ENCODE measurements at places on chromosomes 16 and 17.

DNA sequence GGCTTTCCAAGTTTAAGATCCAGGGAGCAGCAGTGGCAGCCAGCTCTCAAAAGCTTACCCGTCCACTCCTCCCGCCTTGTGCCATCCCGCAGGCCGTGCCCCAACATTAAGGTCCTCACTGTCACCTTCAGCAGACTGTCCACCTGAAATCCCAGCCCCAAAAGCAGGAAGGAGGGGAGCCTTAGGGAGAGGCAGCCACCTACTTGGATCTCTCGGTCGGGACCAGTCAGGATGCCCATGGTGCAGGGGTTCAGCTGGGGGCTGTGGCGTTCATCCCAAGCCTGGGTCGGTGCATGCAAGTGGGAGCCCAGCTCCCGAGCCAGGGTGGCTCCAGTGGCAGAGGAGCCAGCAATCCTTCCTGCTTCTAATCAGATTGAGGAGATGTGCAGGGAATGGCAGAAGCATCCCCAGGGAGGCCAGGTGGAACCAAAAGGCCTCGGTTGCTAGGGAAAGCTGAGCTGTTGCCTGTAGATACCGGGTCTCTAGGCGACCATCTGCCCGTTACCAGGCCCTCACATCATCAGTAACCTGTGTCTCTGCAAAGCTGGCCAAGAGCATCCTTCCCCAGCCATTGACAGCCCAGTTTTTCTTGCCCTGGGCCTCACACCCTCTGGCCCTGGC, 24.6 kb downstream of the CNGB1 start:
- no peak overlapping the region for H3K4me3 ChIP-seq
- H3K4me1 ChIP-seq, result no peaks in the 10 kb centered on the region
- no peak overlapping the region for H3K27ac ChIP-seq

GRCh38 chr17:40960144-40960543, 6.6 kb downstream of the KRT39 start:
- H3K27me3 ChIP-seq, result no peaks in the 10 kb centered on the region
- peaks cover 66% of the 10 kb centered on the region for H3K4me1 ChIP-seq
- H3K27ac ChIP-seq, result no peak overlapping the region
- H3K36me3 ChIP-seq, result peaks cover 9% of the 10 kb centered on the region

GRCh38 chr16:13429416-13429815, 490.5 kb upstream of the ERCC4 start:
- H3K36me3 ChIP-seq, result no peaks in the 10 kb centered on the region
- no peak overlapping the region for H3K4me3 ChIP-seq
- H3K27me3 ChIP-seq, result no peaks in the 10 kb centered on the region
- DNase-seq, result no peak
- no peak overlapping the region for H3K27ac ChIP-seq

DNA sequence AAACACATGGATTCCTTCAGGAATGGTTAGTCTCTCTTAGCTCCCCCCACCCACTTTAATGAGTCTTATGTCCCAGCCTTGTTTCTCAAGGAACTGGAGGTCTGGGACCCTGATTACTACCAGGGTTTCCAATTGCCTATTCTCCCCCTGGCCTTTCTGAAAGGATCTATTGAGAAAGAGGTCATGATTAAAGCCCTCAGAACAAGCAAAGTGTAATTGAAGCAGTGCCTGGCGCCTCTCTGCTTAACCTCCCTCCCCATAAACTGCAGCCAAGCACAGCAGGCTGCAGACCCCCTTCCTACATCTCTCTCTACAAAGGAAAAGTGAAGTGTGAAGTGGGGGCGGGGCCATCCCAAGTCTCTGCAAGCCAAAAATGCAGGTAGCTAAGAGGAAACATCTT, 159.7 kb upstream of the CDH11 start:
- no peak for DNase-seq
- no peak overlapping the region for H3K27ac ChIP-seq
- H3K4me1 ChIP-seq, result peaks cover 29% of the 10 kb centered on the region
- no peak overlapping the region for H3K4me3 ChIP-seq
- peaks cover 2% of the 10 kb centered on the region for H3K27me3 ChIP-seq
- no peaks in the 10 kb centered on the region for H3K36me3 ChIP-seq

GRCh38 chr16:83470416-83470815, 337.4 kb upstream of the HSBP1 start:
- no peak overlapping the region for H3K27ac ChIP-seq
- peak; percentile 1 for DNase-seq
- H3K4me3 ChIP-seq, result no peak overlapping the region
- peaks cover 6% of the 10 kb centered on the region for H3K27me3 ChIP-seq
- no peaks in the 10 kb centered on the region for H3K4me1 ChIP-seq

DNA sequence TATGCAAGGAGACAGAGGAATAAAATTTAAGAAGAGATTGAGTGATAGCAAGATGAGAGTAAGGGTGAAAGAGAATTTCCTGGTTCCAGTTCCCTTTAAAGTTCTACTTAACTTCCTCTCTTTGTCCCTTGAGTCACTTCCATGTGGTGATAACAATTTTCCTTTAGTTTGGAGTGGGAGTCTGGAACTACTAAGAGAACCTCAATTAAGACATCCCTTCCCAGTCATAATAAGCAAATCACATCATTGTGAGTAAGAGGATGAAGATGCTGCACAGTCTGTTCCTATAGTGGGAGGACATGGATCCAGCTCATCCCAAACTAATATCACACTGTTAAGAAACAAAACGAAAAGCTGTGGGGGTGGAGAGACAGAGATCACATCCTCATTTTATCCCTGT, 24.4 kb downstream of the TBX21 start:
- peaks cover 23% of the 10 kb centered on the region for H3K27me3 ChIP-seq
- DNase-seq, result no peak
- H3K4me3 ChIP-seq, result no peak overlapping the region
- H3K36me3 ChIP-seq, result peaks cover 15% of the 10 kb centered on the region
- no peak overlapping the region for H3K27ac ChIP-seq

GRCh38 chr17:30104575-30105339, 11.9 kb upstream of the NSRP1 start:
- peak overlapping the region; percentile 88 for H3K27ac ChIP-seq
- peak; percentile 82 for DNase-seq
- H3K4me1 ChIP-seq, result peaks cover 27% of the 10 kb centered on the region
- no peaks in the 10 kb centered on the region for H3K36me3 ChIP-seq

DNA sequence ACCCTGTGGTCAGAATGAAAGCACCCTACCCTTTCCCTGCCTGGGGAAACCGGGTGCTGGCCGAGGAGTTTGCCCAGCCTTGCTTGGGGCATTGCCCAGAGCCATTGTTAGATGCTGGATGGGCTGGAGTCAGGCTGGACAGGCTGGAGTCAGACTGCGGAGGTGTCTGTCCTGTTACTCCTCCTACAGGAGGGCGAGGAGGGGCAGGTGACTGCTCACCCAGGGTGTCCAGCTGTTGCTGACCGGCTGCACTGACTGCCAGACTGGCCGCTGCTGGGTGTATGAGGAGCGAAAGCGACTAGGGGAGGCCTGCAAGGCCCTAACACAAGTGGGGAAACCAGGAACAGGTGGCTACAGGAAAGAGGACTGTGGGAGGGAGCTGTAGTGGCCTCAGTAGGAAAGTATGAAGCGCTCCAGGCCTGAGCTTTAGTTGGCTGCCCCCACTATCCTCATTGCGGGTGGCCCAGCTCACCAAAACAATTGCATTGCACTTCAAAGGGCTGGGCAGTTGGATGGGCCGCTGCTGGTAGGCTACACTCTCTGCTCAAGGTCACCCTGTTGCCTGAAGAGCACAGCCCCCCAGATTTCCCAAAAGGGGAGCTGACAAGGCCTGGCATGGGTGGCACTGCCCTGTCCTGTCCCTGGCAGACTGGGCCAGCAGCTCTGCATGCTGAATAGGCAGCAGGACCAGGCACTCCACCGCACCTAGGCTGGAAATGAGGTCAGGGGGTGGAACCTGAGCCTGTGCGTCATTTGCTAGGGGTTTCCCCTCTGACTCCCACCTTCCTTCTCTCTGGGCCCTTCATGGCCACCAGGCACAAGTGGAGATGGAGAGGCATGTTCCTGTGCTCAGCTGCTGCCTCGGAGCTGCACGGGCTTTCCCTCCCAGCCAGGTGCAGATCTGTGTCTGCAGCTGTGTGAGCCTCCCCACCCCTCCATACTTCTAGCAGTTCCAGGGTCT, 18.4 kb downstream of the LDHD start:
- H3K4me3 ChIP-seq, result no peak overlapping the region
- H3K36me3 ChIP-seq, result no peaks in the 10 kb centered on the region
- peaks cover 1% of the 10 kb centered on the region for H3K27me3 ChIP-seq
- no peak overlapping the region for H3K27ac ChIP-seq
- no peaks in the 10 kb centered on the region for H3K4me1 ChIP-seq

DNA sequence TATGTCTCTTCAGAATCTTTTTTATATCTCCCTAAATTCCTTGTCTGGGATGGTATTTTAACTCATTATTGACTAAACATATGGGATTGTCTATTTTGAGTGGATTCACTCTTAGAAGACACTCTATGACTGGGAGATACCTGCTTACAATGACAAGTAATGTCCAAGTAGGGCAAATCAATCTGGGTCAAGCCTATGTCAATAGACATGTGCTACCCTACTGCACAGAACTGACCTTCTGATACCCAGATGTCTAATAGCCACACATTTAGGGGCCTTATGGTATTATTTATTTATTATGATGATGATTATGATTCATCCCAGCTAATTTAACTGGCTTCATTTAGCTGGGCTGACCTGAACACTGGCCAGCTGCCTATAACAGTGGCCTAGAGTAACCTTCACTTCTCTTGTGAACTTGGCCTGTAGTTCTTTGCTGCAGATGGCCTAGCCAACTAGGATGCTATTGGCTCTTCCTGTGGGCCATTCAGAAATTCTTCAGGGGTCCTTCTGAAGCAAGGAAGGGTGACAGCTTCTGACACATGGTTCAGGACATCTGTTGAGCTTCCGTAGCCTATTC, 138.0 kb downstream of the ANKFN1 start:
- DNase-seq, result no peak
- H3K4me3 ChIP-seq, result peak overlapping the region; percentile 65
- peak overlapping the region; percentile 93 for H3K27ac ChIP-seq
- peaks cover 66% of the 10 kb centered on the region for H3K4me1 ChIP-seq
- H3K27me3 ChIP-seq, result no peaks in the 10 kb centered on the region

- H3K4me3 ChIP-seq, result peak overlapping the region; percentile 28
- no peaks in the 10 kb centered on the region for H3K36me3 ChIP-seq
- H3K27ac ChIP-seq, result peak overlapping the region; percentile 49
Measured at GRCh38 chr16:15899538-15900100, 11.2 kb upstream of the CEP20 start.

DNA sequence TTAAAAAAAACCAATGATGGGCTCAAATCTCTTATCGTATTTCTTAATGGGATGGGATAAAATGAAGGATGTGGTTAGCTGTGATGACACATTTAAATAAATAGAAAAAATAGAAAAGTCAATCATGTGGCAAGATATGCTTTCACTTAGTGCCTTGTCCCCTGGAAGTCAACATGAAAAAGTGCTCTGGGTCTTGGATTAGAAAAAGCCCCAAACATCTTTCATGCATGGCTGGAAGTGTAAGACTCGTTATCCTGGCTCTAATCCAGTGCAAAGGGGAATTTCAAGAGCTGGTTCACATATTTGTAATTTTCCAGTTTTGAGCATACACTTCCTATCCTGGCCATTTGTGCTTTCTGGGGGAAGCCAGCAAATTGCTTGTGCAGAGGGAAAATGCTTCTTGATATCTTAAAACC, 160.9 kb downstream of the MAP2K6 start:
- H3K27me3 ChIP-seq, result no peaks in the 10 kb centered on the region
- peak; percentile 55 for DNase-seq
- H3K4me1 ChIP-seq, result peaks cover 42% of the 10 kb centered on the region
- H3K4me3 ChIP-seq, result peak overlapping the region; percentile 33
- peak overlapping the region; percentile 39 for H3K27ac ChIP-seq

- no peaks in the 10 kb centered on the region for H3K27me3 ChIP-seq
- H3K36me3 ChIP-seq, result peaks cover 5% of the 10 kb centered on the region
- DNase-seq, result no peak
Measured at GRCh38 chr17:81291662-81292061, 3.4 kb downstream of the SLC38A10 start.
